ENCODE measurements at places on chromosomes 2 and 18.

GRCh38 chr2:96877631-96878092 lies 7.8 kb upstream of the SEMA4C start:
- no peak for DNase-seq

DNA sequence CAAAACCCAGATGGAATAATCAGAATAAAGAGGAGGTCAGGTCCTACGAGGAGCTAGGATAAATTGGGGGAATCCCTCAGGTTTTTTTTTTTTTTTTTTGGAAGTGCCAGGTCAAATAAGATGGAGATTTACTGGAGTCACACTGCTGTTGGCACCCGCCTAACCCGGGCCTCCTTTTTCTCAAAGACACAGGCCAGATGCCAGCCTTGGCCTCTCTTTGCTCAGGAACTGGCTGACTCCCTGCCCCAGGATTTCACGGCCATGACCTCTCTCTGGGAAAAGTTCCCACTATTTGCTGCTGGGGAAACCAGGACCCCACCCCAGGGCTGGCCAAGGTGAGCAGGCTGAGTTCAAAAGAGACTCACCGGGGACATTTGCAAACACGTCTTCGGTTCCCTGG lies 2.5 kb downstream of the CD8A start:
- DNase-seq = no peak

- DNase-seq = no peak
These were observed 353.4 kb downstream of the LNPK start for GRCh38 chr2:175648577-175649063.

GRCh38 chr2:85017411-85018048 lies 46.6 kb downstream of the KCMF1 start:
- DNase-seq = no peak

DNA sequence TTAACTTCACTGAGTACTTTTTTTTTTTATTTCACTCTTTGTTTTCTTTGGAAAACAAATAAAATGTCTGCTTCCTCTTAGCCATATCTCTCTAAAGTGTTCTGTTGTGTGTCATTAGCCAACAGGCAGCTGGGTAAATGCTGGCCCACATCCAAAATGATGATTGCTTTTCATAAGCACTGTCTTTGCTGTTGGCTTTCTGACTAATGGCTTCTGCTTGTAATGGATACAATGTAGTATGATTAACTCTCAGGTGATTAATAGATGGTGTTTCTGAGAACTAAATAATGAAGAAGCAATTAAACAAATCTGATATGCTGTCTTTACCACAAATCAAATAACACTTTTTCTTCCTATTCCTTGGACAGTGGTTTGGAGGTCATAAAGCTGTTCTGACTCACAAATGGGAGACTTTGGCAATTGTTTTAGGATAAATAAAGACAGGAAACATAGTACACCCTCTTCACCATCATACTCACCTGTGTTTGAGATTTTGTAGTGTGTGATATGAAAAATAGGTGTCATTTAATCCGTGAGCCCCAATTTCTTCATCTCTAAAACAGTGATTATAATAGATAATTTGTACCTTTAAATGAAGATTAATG lies 888.4 kb downstream of the TSN start:
- no peak for DNase-seq

DNA sequence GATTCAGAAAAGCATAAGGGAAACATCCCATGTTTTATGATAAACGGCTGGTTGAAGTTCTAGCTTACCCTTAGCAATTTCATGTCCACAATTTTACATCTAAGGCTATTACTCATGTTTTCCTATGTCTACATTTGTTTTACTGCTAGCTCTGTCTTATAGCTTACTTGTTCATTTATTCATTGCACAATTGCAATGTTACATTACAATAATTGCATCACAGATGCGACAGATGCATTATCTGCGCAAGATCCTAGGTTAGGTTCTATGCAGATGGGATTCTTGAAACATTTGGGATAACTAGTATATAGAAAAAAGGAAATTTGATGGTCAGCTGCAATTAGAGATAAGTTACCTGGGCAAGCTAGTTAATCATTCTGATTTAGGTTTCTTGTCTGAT lies 108.4 kb downstream of the ARHGAP28 start:
- DNase-seq = no peak

DNA sequence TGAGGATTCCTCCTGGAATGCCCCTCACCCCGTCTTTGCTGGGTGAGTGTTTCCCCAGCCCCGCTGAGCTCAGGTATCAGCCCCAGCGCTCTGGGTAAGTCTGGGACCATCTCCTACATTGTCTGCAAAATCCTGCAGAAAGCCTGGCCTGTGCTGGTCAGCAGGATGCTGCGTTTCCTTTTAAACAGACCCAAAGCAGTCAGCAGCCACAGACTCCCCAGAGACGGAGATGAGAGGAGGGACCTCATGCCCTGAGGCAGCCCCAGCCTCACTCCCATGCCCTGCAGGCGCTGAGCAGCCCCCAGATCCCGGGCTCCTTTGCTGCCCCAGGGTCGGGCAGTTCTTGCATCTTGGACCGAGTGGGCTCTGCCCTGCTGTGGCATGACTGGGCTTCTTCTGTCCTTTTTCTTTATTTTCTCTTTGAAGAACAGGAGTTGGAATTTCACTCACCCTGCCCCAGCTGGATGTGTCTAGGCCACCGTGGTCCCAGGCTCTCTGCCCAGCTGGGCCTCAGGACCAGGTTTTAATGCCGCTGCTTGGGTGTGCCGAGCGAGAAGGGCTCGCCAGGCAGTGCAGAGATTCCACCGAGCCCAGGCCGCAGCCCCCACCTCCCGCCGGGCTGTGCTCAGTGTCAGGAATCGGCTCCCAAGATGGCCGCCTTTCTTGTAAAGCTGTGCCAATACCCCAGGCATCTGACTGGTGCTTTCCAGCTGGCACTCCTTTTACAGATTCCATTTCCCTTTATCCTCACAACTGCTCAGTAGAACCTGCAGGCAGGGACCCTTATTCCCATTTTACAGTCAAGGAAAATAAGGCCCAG lies 43.6 kb downstream of the ODC1 start:
- no peak for DNase-seq

DNA sequence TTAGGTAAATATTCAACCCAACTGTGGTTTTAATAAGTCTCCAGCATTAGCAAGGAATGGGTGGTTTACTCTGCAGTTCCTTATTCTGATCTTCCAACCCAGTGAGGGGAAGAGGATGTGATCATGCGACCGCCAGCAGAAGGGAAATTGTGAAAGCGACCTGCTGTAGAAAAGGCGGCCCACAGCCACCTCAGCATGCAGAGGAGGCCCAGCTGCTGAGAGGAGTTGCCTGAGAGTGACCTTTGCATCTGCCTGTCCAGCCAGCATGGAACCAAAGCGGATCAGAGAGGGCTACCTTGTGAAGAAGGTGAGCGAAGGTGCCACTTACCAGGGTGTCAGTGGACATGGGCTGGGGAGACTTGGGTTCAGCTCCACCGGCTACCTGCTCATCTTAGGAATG lies at the start of gene PLEK:
TSS of gene PLEK (plus strand) at position 196 of the 400 bp plus-strand sequence. CDS start at position 266, 70 bp downstream.
- DNase-seq = no peak

- DNase-seq = no peak
These were observed 45.8 kb downstream of the LIMS1 start for GRCh38 chr2:108580050-108580449.

DNA sequence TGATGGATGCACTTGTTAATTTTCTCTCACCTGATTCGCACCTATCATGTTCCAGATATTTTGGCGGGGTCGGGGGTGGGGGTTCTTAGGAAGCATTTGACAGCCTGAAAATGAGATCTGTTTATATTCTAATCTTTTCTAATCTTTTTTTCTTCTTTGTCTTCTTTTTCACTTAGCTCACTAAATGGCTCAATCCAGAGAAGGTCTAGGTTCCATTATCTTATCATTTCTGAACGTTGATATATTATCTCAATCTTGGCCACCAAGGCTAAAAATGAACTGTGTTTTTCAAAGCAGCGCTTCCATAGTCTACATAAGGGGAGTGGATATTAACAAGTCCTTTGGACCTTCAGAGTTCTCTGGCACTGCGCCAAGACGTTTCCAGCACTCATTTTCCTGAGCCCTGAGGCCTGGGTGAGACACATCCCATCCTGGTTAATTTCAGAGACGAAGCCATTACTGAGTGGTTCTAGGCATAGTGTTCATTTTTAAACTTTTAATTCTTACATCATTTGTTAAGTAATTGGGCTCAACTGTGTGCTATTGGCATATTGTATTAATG lies 229.0 kb downstream of the SOX11 start:
- no peak for DNase-seq

- no peak for DNase-seq
These were observed 35.0 kb downstream of the ITGA6 start for GRCh38 chr2:172462373-172462848.

- no peak for DNase-seq
These were observed 13.7 kb downstream of the LRRTM4 start for GRCh38 chr2:77508511-77508910.

DNA sequence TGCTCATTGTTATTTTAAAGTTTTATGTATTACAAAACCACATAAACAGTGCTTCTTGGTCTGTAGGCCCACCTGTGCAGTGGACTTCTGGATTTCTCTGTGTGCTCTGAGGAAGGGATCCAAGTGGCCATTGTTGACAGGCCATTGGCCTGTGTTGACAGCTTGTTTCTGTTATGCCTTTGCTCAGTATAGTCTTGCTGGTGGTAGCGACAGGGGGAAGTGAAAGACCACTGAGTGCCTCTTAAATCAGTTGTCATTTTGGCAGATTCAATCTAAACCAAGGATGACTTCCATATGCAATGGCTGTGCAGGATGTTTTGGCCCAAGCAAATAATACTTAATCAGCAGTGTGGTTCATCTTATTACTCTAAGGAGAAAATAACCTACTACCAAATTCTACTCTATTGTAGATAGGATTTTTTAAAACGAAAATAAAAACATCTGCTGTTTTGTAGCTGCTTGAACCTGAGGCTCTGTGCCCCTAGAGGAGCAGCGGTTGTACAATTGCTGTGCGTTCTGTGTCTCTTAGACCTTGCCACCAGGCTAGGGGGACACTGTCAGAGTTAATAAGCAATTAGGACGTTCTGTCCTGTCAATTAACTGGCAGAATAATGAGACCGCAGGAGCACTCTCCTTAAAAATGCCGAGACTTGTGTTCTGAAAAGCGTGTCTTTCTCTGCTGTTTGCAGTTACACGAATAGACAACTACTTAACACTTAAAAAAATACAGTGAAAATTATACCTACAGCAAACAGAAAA lies 108.2 kb downstream of the RHBDD1 start:
- DNase-seq = no peak

- DNase-seq = no peak
These were observed 180.9 kb upstream of the GALNT5 start for GRCh38 chr2:157076526-157077161.

DNA sequence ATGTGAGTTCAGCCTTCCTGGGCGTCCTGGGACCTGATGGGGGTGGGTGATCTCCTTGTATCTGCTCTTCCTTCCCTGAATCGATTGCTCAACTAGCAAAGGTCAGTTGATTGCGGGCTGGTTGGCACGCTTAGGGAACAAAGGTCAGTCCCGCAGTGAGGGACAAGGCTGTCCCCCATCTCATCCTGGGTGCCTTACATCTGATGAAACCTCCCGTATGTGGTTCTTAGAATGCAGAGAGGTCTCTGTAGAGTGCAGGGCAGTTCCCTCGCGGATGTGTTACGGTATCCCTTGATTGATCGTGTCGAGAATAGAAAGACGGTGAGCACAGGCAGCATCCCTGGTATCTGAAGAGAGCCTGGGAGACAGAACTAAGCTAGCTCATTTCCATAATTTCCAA lies 56.4 kb upstream of the RBM44 start:
- no peak for DNase-seq

DNA sequence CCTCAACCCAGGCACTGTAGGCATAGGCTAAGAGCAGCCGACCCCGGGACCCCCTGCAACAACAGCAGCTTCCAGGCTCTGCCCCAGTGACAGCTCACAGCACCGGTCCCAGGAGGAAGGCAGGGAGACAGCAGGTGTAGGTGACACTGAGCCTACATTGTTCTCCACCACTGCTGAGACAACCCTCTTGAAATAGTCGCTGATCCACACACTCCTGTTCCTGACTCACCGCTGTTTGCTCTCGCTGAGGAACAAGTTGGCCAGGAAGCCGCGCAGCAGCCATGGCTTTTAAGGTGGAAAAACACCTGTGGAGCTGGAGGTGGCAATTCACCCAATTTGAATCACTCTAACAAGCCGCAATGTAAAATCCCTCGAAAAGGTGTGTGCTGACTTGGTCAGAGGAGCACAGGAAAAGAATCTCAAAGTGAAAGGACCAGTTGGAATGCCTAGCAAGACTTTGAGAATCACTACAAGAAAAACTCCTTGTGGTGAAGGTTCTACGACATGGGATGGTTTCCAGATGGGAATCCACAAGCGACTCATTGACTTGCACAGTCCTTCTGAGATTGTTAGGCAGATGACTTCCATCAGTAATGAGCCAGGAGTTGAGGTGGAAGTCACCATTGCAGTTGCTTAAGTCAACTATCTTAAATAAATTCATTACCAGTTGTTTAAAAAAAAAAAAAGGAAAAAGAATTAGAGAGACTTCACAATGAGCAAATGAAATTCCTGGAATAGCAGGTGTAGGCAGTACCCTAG lies 167.5 kb downstream of the ARL4C start:
- no peak for DNase-seq

- no peak for DNase-seq
These were observed 48.2 kb downstream of the PLA2R1 start for GRCh38 chr2:160014227-160014626.

GRCh38 chr18:21656402-21656801 lies 44.3 kb downstream of the SNRPD1 start:
- DNase-seq = no peak

- DNase-seq = peak; percentile 12
These were observed 31.4 kb upstream of the TMEM177 start for GRCh38 chr2:119647440-119648169.

GRCh38 chr18:52970686-52971085 lies 630.7 kb downstream of the DCC start:
- no peak for DNase-seq

- DNase-seq = no peak
These were observed 491.6 kb downstream of the RIT2 start for GRCh38 chr18:42623935-42624334.

DNA sequence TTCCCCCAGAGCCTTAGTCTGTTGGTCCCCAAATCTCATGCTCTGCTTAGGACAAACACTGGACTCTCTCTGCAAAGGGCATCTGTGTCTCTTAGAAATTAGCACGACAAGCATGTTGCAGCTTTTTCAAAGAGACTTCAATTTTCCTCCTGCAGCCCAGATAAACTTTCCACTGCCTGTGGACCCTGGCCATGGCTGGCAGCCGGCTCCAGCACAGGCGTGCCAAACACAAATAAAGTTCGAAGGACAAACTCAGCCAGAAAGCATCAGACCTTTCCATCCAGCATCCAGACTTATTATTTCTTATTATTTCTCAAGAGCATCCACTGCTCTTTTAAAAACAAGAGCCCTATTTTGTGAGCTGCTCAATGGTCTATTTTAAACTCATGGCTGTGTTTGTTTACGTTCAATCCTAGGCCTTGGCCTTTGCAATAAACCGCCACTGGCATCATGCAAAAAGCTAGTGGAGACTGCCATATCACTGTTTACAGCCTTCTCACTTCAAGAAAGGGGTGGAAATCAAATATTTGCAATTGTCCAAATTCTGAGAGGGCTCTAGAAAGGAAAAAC lies 300.8 kb downstream of the BCL11A start:
- no peak for DNase-seq
